AML-193 (cell line): ENCODE measurements at places on chromosomes 7 and 10.

GRCh38 chr7:127580612-127581011 lies 4.8 kb downstream of the GCC1 start:
- DNase-seq = no peak

DNA sequence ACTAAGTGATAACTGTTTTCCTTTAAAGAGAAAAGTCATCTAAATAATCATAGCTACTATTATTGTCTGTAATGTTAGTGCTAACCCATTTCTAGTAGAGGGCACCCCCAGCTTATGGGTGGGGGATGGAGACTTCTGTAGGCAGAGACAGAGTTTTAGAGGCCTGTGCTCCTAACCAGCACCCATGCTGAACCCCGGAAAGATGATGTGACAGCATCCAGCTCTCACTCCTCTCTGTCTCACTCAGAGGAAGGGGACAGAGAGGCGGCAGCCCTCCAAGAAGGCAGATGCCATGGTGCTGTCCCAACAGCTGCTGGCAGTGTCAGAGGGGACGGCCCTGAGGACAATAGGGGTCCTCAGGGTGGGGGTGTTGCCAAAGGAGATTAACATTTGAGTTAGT lies 74.4 kb upstream of the PRLHR start:
- no peak for DNase-seq

DNA sequence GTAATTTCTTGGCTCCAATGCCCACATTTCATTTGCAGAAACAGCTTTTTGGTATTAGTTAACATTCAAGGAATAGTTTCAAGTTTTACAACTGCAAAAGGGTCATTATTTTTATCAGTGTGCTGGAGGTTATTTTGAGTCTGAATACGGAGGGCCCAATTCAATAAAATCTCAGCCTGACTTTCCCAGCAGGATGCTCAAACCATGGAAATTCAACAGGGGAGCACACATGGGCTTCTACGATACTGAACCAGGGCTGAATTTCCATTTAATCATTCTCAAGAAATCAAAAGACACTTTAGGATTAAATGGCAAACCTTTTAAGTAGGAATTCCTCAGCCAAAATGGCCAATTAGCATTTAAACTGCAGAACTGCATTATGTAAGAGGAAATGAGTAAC lies 700.9 kb upstream of the ANKRD30A start:
- DNase-seq = no peak

- DNase-seq = no peak
These were observed 22.9 kb downstream of the STRIP2 start for GRCh38 chr7:129457101-129457500.

- DNase-seq = no peak
These were observed 153.4 kb downstream of the MLLT10 start for GRCh38 chr10:21687266-21688008.

DNA sequence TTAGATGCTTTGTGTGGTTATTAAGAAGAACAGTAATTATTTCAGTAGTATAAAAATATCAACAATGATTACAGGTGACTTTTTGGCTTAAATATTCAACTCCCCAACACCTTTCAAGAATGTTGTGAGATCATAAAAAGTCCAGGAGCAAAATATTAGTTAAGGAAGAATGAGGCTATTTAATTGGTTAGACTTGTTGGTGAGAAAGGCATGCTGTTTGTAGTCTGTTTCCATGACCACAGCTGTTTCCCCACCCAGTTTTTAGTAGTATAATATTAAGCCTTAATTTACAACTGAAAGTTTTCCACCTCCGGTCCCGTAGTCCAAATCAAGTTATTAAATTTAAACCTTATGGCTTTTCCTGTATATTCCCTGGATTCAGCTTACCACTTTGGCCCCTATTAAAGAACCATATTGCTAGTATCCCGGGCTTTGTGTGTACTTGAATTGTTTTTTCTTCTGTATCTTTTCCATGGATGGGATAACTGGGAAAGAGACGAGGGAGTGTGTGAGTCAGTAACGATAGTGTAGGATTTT lies 133.3 kb downstream of the CELF2 start:
- no peak for DNase-seq

DNA sequence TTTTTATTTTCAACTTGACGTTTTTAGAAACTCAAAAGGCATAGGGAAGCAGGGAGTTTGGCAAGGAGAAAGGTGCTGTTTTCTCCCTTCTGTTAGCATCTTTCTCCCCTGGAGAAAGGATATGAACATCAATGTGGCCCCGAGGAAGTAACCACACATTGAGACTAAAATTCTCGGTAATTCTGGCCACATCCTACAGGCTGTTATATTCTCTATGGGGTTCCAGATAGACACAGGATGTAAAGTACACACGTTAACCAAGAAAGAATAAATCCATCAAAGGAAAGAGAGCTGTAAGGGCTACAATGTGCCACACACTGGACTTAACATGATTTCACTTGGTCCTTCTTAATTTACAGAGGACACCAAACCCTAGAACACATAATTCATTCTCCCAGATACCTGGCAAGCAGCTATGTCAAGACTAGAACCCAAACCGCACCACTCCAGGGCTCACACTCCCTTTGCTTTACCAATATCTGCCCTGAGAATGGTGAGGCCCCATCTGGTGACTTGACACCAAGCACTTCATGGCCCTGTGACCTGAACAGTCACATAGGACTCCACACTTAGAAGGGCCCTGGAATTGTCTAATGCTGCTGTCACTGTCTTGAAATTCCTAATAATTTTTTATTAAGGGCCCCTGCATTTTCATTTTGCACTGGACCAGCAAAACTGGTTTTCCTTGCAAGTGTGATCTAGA lies 73.9 kb downstream of the PRLHR start:
- DNase-seq = no peak

GRCh38 chr10:17144757-17145156 lies 15.1 kb upstream of the CUBN start:
- DNase-seq = no peak

DNA sequence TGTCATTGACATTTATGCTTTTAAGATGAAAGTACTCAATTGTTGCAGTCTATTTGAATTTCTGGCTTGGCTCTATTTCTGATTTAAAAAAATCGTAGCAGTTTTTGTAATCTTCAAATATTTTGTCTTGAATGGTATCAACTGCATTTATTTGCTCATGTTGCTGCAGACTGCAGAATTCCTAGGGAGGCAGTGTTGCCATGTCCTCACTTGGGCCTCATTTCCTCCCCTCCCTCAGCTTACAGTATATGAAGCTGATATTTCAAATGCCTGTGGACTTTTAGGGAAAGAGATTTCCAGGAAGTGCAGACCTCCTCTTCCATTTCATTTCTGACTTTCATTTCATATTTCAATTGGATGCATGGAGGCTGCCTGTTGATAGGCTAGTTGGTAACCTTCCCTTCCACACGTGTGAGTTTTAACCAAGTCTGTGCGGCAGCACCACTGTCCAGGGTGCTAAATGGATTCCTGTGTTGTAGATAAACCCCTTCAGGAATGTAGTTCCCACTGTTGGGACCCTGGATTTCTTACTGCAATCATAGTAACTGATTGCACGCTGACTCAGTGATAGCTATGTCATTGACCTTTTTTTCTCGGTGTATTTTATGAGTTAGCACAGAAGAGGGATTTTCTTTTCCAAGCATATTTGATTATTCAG lies 17.5 kb downstream of the VPS50 start:
- DNase-seq = no peak

- no peak for DNase-seq
These were observed 7.6 kb downstream of the LOXL4 start for GRCh38 chr10:98260350-98260749.

DNA sequence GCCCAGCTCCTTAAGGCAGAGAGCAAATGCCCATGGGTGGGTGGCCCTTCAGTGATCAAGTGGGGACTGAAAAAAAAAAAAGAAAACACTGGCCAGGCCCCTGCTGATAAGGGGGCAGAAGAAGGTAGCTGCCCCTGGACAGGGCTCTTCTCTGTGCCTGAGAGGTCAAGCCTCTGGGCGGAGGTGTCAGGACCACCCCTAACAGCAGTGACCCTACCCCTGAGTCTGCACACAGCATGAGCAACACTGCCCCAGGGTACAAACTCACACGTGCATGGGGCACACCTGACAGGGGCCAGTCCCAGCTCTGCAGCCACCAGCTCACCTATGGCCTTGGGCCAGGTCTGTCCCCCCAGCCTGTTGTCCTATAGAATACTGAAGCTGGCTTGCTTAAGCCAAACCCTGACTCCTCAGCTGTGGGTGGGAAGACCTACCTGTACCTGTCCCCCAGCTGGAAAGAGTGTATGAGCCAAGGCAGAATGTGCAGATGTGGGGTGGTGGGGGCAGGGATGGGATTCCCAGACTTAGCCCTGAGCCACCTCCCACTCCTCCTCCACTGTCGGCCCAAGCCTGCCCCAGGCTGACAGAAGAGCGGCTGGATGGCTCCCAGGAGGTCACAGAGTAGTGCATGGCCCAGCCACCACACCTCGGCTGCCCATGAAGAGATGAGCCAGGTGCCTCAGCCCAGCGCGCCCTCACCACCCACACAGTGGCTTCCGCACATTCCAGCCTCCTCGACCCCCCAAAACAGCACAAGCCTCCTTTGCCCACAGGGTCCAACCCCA lies 23.7 kb downstream of the KCNH2 start:
- no peak for DNase-seq

DNA sequence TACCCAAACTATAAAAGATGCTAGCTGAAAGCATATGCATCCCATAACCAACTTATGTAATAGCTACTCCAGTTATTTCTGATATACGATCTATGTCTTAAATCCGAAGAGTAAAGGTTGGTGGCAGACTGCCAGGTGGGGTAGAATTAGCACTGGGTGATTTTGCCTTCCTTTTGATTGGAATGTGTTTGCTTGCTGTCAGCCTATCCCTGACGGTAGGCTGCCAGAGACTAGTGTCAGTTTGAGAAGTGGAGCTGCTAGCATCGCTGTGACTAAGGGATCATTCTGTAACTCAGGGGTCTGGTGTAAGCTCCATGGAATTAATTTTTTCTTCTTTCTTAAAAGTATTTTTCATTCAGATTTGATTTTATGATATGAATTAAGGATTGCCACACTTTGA lies 9.5 kb upstream of the SEM1 start:
- no peak for DNase-seq

DNA sequence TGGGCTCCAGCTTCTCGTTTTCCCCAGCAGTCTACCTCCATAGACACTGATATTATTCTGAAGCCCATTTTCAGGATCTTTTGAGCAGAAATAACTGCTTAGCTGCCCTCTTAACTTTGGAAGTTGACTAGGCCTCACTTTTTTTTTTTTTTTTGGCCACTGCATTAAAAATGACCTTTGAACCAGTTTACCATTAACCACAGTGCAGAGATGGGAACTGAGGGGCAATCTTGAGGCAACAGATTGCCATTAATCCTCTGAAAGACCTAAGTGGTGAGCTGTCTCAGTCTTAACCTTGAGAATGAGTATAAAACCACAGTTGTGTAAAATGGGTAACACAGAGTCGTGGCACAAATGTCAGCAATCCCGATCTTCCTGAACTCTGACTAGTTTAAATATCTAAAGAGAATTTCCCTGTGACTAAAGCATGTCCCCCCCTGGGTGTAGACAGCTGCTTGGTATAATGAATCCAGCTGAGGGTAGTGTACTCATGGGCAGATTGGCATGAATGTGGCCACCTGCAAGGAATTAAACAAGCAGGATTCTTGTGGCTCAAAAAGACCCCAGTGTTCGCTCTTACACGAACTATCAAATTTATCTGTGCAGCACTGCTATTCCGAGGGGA lies 46.1 kb upstream of the FMC1 start:
- no peak for DNase-seq

GRCh38 chr7:79563821-79564522 lies 110.5 kb upstream of the MAGI2 start:
- no peak for DNase-seq

DNA sequence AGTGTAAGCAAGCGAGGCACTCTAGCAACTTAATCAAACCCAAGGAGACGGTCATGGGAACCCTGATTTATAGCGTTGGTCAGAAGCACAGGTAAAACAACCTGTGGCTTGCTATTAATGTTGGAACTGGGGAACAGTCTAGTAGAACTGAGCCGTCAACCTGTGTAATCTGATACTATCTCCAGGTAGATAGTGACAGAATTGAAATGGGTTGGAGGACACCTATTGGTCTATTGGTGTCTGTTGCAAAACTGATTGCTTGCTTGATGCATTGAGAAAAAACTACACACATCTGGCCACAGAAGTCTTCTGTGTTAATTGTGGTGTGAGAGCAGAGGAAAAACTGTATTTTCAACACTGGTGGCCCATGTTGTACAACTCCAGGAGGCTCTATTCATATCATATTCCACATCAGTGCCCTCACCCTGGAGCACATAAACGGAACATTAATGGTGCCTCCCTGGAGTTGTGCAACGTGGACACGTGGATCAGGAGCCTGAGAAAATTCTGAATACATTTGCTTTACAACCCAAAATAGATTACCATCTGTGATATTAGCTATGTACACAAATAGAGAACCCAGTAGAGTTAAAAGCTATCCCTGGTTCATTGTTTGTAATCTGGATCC lies 112.2 kb downstream of the MYO3A start:
- no peak for DNase-seq

- no peak for DNase-seq
These were observed 61.5 kb upstream of the RAPGEF5 start for GRCh38 chr7:22418251-22419046.

- DNase-seq = no peak
These were observed 41.4 kb upstream of the SLC26A5 start for GRCh38 chr7:103487419-103487818.

GRCh38 chr10:110717781-110718589 lies 73.8 kb downstream of the RBM20 start:
- peak; percentile 82 for DNase-seq

GRCh38 chr7:69845721-69846495 lies 247.6 kb downstream of the AUTS2 start:
- peak; percentile 26 for DNase-seq

DNA sequence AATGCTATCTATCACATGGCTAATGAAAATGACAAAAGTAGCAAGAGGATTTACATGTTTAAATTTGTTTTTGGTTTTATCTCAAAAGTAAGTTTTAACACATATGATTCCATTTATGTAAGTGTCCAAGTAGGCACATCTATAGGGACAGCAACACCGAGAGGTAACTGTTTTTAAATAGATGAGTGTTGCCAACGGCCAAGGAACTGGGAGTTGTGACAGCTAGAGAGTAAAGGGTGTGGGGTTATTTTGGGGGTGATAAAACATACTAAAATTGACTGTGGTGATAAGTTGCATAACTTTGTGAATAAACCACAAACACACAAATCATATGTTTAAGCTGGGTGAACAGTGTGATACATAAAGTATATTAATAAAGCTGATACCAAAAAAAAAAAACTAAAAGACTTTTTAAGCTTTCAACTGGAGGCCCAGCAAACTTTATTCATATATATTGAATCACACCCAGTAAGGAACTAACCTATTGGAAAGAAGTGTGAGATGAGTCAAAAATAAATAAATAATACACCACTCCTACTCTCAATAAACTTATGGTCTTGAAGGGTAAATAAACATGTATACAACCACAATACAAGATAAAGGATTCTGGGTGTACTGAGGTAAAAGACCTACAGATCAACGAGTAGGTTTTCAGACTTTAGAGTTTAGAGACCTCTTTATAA lies 33.0 kb downstream of the LRRC72 start:
- DNase-seq = no peak

- DNase-seq = no peak
These were observed 62.1 kb upstream of the LYZL2 start for GRCh38 chr10:30691639-30692015.

GRCh38 chr7:151129960-151130591 lies 37.4 kb downstream of the GBX1 start:
- no peak for DNase-seq

- no peak for DNase-seq
These were observed 72.8 kb downstream of the RHOBTB1 start for GRCh38 chr10:60871215-60871614.

GRCh38 chr10:116626815-116627214 lies 6.1 kb downstream of the PNLIPRP2 start:
- DNase-seq = no peak

GRCh38 chr10:5833814-5834213 lies 20.6 kb upstream of the GDI2 start:
- no peak for DNase-seq
